BJ (cell line): ENCODE measurements at places on chromosomes 16 and 17.

GRCh38 chr17:43517161-43517560 lies 29.0 kb downstream of the ETV4 start:
- no peak for DNase-seq

GRCh38 chr16:69520800-69521602 lies 44.8 kb upstream of the NFAT5 start:
- no peak for DNase-seq

DNA sequence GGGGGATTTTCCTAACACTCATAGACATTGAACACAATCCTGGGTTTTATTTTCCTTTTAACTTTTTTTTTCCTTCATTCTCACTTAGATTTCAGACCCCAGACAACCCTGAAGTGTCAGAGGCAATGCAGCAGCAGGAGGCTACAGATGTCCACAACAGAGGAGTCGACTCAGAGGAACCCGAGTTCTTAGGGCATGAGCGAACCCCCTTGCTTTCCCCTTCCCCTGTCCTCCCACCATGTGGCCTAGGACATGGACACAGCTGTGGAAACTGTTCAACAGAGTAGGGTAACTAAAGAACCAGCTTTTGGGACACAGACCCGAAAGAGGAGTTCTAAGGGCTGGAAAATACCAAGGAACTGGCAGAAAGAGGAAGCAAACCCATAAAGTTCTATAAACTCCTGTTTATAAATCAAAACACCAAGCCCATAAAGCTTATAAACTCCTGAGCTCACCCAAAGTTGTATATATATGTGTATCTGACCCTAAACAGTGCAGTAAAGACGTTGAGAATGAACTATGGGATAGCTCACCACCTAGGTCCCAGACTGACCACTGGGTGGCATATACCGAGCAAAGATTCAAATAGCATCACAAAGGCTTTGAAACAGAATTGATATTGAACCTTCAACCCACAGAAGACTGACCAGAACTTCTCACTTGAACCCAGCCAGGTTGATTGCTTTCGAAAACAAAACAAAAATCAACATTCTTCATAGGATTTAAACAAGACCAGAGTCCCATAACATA lies 33.9 kb downstream of the CMTM4 start:
- no peak for DNase-seq

- no peak for DNase-seq
Measured at GRCh38 chr17:79048826-79049755, 25.1 kb downstream of the C1QTNF1 start.

DNA sequence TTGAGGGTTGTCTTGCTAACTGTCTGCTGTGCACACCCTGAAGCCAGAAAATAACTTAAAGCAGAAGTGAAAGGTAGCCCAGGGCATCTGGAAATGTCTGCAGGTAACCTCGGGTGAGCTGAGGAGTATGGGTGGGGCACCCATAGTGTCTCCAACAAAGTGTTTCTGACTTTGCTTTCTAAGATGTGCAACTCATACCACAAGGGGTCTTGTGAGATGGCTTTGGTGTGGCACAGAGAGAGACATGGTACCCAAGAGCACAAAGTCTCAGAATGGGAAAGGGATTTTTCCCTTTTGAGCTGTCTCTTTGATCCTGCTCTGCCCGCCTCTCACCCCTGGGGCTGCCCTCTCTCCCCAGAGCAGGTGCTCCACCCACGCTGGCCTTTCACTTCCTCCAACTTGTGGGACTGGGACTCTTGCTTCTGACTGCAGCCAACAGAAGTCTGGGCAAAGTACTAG lies 6.9 kb downstream of the CHD9 start:
- DNase-seq = no peak

DNA sequence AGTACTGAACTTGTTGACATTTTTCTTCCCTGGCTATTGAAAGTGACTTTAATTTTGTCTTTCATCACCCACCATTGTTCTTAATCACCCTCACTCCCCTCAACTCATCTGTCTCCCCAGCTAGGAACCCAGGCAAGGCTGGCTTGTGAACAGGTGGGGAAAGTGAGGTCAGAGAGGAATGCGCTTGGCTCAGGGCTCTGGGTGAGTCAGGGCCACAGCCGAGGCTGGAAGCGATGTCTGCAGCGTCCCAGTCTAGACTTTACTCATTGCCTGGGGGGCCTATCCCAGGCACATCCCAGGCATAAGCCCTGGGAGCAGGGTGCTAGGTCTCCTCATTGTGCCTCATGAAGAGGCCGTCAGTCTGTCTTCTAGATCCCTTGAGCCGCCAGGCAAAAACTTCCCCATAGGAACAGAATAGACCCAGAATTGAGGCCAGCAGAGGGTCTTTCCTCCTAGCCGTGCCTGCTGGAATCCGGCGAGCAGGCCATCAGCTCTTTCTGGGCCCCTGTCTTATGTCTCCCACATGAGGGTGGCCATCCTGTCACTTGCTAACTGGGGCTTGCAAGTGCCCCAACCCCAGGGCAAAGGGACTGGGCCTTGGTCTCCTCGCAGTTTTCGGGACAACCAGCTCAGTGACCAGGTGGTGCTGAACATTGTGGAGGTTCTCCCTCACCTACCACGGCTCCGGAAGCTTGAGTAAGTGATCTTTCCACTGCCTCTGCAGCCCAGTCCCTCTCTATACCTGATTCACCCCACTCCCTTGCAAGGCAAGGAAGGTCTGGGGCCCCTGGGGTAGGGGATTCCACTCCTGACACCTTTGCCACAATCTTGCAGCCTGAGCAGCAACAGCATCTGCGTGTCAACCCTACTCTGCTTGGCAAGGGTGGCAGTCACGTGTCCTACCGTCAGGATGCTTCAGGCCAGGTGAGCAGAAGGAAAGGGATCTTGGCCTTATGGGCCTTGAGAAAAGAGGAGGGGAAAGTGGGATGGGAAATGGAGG lies 40.1 kb downstream of the NLRC5 start:
- DNase-seq = no peak

- DNase-seq = no peak
Measured at GRCh38 chr17:73278049-73278464, 16.4 kb upstream of the CPSF4L start.

- peak; percentile 63 for DNase-seq
Measured at GRCh38 chr16:53695070-53695469, 8.6 kb downstream of the RPGRIP1L start.

GRCh38 chr16:996681-997080 lies 15.1 kb downstream of the SOX8 start:
- no peak for DNase-seq

GRCh38 chr17:78974635-78975591 lies 4.8 kb downstream of the LGALS3BP start:
- peak; percentile 68 for DNase-seq

DNA sequence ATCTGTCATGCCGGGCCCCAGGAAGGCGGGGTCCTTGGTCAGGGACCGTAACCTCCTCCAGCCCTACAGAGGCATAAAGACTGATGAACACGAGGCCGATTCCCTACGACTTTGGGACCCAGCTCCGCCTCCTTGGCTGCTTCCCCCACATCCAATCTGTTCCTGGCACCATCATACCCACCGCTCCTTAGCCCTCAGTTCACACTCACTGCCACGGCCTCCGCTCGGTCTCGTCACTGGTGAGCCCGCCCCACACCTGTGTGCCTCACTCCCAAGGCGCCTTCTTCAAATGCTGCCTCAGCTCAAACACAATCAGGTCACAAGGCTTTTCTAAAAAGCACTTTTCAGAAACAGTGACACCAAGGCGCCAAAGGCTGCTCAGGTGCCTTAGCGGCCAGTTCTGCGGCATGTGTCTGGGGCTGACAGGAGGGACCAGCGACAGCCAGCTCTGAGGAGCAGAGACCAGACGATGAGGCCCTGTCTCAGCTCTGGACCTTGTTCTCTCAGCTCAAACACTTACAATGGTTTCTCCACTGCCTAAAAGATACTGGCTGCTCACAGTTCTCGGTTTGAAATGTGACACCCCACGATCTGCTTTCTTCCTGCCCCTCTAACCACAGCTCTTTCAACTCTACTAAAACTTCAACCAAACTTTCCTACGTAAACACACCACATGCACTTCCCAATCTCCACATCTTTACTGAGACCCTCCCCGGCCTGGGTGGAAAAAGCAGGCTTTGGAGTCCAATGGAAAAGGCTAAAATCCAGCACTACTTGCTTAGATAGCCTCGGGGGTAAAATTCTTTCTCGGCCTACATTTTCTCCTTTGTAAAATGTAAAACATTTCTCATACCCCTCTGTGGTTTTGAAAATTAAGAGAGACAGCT lies 33.2 kb downstream of the CYB5D2 start:
- peak; percentile 37 for DNase-seq

DNA sequence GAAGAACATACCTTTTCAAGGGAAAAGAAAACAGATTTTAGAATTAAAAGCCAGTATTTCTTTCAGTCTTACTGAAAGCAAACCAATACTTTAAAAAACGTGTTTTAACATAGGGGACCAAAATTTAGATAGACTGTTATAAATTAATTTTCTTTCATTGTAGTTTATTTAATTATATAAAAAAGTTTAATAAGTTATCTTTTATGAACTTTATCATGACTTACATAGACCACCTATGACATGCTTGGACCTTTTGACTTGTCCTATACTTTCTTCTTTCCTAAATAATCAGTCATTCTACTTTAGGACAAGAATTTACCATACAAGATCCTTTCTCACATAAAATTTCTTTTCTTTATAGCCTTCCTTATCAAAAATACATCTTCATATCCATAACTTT lies 102.0 kb upstream of the HAS3 start:
- no peak for DNase-seq

- DNase-seq = no peak
Measured at GRCh38 chr17:58110012-58110411, 26.8 kb downstream of the DYNLL2 start.

DNA sequence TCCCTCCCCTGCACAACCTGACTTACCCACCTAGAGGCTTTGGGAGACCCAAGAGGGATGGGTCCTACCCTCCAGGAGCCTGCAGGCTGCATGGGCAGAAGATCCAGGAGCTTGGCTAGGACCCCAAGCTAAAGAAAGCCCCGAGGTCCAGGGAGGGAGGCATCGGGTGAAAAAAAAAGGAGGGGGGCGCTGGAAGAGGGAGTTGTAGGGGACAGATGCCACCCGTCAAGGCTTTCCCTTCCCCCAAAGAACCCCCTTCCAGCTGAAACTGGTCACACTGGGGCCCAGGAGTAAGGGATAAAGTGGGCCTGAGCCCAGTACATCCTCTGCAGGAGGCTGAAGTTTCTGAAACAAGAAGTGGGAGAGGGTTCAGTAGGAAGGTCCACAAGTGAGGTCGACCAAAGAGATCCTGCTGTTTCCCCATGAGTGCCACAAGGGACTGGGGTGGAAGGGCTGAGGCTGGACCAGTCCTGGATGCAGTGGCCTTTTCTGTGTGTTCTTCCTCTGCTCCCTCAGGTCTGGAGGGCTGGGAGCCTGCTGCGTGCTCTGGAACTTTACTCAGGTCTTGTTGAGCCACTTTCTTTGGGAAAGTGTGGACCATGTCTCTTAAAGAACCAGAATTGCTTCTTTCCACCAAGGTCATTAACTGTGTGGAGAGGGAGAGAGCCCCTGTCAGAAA lies 14.2 kb upstream of the CBFB start:
- DNase-seq = no peak
